Glutamatergic neuron (in vitro differentiated cells): ENCODE measurements at places on chromosomes 5 and 9. TPM values are rescaled to one million over a fixed set of nuclear protein-coding genes. Genes with fewer than 3 reads are reported as not detected.

PCDHGC3 gene
- 40.1 TPM for total RNA-seq

KIAA0825 gene
- total RNA-seq = 1.2 TPM

GPR150 gene
- total RNA-seq = not detected

PPP1R26 gene
- total RNA-seq = 22.2 TPM

FAM81B gene
- not detected for total RNA-seq

PHYHD1 gene
- total RNA-seq = 4.4 TPM

WDR38 gene
- not detected for total RNA-seq

KCNV2 gene
- not detected for total RNA-seq

SHISAL2B gene
- total RNA-seq = not detected

SOWAHA gene
- 0.12 TPM for total RNA-seq

RNF130 gene
- total RNA-seq = 104 TPM

FABP6 gene
- total RNA-seq = 7.7 TPM

TMED9 gene
- 94.6 TPM for total RNA-seq

SETX gene
- total RNA-seq = 48.4 TPM

SEMA5A gene
- 0.51 TPM for total RNA-seq

CDC20B gene
- total RNA-seq = 0.34 TPM

F2R gene
- total RNA-seq = 59.3 TPM
